ENCODE measurements at places on chromosomes 12 and 14.

GRCh38 chr12:89370421-89370831 lies 18.1 kb upstream of the DUSP6 start:
- DNase-seq = no peak

GRCh38 chr14:73168691-73169090 lies 32.4 kb downstream of the PSEN1 start:
- DNase-seq = no peak

GRCh38 chr12:81811061-81811777 lies 52.1 kb upstream of the PPFIA2 start:
- DNase-seq = no peak

GRCh38 chr12:102527171-102527720 lies 46.9 kb upstream of the IGF1 start:
- DNase-seq = no peak

DNA sequence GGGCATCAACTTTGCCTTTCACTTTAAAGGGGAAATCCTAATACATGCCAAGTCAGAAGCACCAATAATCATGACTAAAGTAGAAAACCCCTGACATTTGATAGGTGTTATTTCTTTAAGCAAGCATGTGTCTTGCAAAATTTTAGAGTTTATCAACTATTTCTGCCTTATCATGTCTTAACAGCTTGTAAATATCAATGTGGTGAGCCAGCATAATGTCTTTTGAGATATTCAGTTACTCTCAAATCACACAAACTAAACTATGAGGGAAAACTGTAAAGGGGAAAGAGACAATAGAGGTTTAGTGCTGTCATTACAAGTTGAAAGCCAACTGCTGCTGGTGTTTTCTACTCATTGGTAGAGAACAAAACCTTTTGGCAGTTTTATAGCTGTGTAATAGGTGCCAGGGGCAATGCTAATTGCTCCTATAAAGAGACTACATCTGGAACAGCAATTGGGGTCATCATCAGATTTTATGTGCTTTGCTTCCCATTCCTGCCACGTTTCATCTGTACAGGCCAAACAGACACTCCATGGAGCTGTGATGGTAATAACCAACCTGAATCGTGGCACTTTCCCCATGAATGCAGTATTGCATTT lies 1027.4 kb downstream of the FSCB start:
- no peak for DNase-seq

DNA sequence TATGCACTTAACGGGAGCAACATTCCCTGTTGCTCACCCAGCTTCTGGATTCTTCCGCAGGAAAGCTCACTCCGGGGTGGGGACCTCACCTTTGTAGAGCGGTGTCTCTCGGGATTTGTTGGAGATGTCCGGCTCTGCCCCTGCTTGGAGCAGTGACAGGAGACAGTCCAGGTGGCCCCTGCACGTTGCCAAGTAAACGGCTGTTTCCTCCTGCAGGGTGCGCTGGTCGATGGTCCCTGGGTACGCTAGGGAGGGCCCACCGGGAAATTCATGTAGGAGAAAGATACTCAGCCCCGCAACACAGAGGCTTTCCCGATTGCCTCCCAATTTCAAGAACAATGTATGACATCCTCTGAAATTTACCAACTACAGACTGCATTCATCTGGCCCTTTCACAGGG lies 23.1 kb downstream of the ASB2 start:
- DNase-seq = no peak

DNA sequence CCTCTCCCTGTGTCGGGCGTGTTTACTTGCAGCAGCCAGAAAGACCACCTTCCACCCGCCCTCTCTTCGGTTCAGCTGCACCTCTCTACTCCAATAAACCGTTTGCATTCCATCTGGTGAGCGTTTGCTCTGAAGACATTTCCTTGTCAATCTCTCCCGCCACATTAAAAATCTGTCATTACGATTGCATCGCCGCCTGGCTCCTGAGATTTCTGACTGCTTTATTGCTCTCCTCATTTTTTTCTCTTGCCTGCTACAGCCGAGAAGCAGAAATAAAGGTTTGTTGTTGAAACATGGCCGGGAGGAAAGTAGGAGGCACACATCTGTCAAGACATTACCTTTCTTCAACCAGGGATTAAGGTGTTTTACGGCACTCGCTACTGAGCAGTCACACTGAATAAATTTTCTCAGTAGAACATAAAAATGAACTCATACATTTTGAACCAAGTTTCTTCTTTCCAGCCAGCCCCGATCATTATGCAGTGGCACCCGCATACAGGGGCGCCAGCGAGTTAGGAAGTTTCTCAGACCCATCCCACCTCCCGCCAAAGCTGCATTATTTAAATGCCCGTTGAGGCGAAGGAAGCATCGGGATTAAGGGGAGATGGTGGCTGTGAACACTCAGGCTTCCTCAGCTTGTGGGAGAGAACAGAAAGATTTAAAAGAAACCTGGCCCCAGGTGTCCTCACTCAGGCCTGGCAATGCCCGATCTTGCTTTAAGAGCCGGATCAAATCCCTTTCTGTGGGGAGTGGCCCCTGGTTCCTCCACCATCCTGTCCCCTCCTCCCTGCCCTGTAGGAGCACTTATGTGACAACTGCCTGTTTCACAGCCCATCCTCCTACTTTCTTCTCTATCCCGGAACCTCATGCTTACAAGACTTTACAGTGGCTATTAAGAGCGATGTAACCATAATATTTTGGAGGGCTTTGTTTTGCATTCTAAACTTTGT lies 1108.9 kb downstream of the BCL11B start:
- no peak for DNase-seq

- DNase-seq = peak; percentile 29
These were observed 80.9 kb downstream of the CRADD start for GRCh38 chr12:93757792-93758694.

DNA sequence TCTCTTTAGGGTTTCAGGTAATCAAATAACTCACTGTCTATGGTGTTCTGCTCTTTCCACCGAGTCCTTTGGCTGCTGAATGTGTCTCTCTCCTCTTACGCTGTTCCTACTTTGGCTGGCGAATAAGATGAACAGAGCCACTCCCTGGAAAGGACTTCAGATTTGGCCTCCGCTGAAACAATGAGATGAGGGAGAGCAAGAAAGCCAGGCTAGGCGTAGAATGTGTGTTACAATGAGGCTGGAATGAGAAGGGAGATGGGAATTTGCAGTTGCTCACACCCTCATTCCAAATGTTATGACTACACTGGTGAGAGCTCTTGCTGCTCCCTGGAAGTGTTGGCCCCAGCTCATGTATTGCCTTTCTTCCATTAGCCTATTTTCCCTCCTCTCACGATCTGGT lies at the start of gene MFAP5:
Gene MFAP5 (minus strand): TSS at position 234 of the 400 bp plus-strand sequence. CDS start 722 bp downstream, outside the sequence.
- no peak for DNase-seq

DNA sequence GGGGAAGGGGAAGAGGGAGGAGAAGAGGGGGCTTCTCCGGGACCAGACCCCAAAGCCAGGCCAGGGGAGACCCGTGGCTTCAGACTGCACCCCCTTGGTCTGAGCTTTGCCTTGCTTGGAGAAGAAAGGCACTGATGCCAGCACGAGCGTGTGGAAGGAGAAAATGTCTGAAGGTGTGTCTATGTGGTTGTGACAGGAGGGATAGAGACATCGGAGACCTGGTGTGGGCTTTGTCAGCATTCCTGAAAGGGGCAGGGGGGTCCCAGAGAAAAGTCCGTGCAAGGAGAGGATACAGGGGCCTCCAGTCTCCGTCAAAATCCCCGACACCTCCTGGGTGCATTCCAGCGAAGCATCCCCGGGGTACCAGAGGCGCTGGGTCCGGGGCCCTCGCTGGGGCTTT lies 139.0 kb upstream of the LHX5 start:
- DNase-seq = no peak

GRCh38 chr12:39277416-39277815 lies 165.5 kb downstream of the KIF21A start:
- no peak for DNase-seq

DNA sequence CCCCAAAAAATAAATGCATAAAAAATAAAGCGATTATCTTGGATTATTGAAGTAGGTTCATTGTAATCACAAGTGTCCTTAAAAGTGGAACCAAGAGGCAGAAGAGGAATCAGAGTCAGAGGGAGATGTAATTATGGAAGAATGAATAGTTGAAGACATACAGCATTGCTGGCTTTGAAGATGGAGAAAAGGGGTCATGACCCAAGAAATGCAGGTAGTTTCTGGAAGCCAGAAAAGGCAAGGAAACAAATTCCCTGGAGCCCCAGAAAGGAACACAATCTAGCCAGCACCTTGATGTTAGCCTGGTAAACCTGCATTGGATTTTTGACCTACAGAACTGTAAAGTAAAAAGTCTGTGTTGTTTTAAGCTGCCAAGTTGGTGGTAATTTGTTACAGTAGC lies 57.5 kb upstream of the PTGR2 start:
- DNase-seq = no peak

- DNase-seq = no peak
These were observed 15.2 kb upstream of the TCP11L2 start for GRCh38 chr12:106287364-106287763.

DNA sequence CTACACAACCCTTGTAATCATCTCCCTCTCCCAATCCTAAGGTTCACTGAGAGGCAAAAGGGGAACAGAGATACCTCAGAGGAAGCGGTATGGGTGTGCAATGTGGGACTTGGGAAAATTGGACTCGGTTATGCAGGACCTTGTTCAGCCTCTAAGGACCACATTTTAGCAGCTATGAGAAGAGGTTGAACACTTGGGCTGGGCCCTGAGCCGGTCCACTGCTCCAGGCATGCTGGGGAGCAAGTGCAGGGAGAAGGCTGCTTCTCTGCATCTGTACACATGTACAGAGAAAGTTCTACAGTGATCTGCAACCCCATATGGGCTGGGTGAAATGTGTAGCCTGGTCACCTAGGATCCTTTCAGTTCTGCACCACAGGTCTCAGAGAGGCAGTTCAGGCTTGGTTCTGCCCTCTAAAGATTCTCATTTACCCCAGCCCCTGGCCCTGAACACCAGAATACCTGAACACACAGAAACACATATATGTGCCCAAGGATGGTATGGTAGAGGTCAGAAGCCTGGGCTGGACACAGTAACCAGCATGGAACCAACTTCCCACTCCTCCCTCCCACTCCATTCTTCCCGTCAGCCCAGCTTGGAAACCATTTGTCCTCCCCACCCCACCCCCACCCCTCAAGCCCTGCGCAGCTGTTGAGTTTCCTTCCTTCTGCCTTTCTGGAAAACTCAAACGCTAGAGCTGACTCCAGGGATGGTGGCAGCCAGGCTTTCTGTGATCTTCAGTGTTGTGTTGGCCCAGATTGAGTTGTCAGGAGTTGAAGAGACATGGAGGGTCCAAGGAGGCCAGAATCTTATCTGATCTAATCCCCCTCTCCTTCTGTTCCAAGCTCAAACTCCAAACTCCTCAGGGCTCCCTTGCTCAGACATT lies 10.4 kb downstream of the HOXC5 start:
- no peak for DNase-seq

GRCh38 chr14:89194376-89194775 lies 222.7 kb downstream of the FOXN3 start:
- DNase-seq = peak; percentile 31

DNA sequence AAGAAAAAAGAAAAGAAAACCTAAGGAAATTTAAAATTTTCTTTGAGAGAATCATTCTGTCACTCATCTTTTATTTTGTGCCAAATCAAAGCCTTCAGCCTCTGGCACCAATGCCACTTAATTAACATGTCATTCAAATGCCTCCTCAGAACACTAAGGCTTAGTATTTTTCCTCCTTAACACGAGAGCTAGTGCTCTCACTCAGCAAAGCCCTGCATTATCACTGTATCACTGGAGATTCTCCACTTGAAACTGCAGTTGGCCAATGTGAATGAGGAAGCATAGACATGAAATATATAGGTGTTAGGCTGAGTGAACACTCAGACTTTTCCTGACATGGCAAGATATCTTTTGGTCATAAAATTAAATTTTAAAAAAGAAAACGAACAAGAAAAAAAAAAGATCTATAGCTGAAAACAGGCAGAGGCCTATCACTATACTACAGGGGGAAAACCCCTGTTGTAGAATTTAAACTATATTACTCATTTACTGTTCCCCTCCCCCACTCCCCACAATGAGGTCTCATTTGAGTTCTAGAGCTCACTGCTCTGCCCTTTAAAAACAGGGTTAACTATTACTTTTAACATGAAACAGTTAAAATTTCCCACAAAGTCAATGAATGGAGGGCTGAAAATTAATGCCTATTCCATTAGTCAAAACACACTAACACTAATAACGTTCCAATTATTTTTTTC lies 5.1 kb downstream of the MBIP start:
- no peak for DNase-seq

- no peak for DNase-seq
These were observed 235.5 kb downstream of the TMEM121 start for GRCh38 chr14:105761842-105762241.

DNA sequence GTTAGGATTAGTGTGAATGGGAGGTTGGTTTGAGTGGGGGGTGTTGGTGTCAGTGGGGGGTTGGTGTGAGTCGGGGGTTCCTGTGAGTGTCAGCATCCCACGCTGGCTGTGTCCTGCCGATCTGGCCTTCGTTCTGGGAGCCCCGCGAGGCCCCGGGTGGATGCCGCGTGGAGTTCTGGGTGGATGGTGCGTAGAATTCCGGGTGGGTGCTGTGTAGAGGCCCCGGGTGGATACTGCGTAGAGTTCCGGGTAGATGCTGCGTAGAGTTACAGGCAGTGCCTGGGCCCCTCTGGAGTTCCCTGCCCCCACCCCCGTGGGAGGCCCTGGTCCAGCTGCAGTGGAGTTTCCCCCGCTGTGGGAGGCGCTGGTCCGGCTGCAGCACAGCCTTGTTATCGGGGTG lies 8.7 kb downstream of the NOC4L start:
- no peak for DNase-seq

GRCh38 chr12:131694116-131694838 lies 16.6 kb upstream of the SFSWAP start:
- no peak for DNase-seq

GRCh38 chr12:131437706-131438492 lies 273.0 kb upstream of the SFSWAP start:
- DNase-seq = no peak

GRCh38 chr12:63937378-63938316 lies 93.1 kb downstream of the SRGAP1 start:
- no peak for DNase-seq

GRCh38 chr12:58576916-58577315 lies 343.4 kb downstream of the LRIG3 start:
- DNase-seq = no peak

- DNase-seq = no peak
These were observed 121.6 kb downstream of the GPR135 start for GRCh38 chr14:59343585-59343984.

Data from hematopoietic multipotent progenitor cell treated with erythropoietin and hydrocortisone succinate and interleukin-3 and kit ligand, for 15 days (in vitro differentiated cells).